ENCODE measurements at places on chromosomes 13 and 19.

GRCh38 chr13:34128661-34129060 lies 310.7 kb downstream of the RFC3 start:
- no peak for DNase-seq

- no peak for DNase-seq
Observed at GRCh38 chr13:104289400-104289799, 1223.2 kb upstream of the SLC10A2 start.

- DNase-seq = no peak
Observed at GRCh38 chr13:55583953-55584593, 1556.6 kb upstream of the PRR20A start.

GRCh38 chr13:97660594-97661260 lies 226.8 kb downstream of the RAP2A start:
- DNase-seq = no peak

- DNase-seq = no peak
Observed at GRCh38 chr19:15479391-15480345, at the start of gene PGLYRP2. Gene PGLYRP2, minus strand, starts transcription at chr19:15479501. Its CDS starts 130 bp downstream, at chr19:15479371.

- no peak for DNase-seq
Observed at GRCh38 chr13:112748947-112749735, 59.3 kb downstream of the ATP11A start.

DNA sequence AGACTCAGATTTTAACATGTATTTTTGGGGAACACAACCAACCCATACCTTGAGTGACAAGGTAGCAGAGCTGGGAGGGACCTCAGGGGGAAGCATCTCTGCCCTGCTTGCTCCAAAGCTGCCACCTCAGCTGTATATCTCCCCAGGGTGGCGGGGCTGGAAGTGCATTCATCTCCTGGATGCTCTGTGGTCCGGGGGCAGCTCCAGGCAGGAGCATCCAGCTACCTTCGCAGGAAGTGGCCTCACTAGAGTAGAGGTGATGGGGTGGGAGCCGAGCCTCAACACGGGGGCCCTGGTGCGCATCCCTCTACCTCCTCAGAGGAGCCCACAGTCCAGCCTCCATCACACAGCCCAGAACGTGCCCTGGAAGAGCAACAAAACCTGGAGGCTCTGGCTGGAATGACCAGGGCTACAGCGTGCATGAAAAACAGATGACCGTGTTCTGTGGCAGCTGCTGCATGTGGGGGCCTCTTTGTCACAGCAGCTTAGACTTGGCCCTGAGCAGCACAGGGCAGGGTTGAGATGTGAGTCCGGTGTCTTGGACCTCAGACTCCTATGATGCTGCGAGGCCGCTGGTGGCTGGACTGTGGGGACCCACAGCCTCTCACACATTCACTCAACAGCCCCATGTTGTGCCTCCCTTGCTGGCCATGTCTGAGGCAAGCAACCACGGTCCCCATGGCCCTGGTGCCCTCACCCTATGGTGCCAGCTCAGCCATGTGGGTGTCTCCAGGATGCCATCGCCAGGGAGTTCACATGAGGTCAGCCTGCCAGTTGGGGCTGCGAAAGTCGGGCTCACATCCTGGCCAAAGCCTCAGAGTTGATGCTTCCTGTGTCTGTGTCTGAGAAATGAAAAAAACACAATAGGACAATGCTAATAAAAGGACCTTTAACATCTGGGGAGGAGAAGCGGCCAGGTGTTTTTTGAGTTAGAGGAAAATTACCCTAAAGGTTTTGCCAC lies 17.1 kb upstream of the GAS6 start:
- no peak for DNase-seq

DNA sequence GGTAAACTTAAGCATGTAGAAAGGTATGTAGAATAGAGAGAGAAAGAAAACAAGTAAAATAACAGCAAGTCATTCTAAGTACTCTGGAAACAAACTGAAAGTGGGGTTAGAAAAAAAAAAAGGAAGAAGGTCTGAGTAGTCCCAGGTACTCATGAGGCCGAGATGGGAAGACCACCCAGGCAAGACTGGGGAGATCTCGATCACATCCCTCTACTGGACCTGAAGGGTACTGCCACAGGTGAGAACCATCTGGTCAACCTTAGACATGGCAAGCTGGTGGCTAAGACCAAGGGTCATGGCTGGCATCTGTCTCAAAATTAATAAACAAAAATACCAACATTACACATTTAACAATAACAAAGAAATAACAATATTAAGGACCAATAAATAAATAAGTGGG lies 36.3 kb upstream of the ZNF724 start:
- DNase-seq = no peak

- no peak for DNase-seq
Observed at GRCh38 chr13:66501181-66501580, 729.0 kb downstream of the PCDH9 start.

DNA sequence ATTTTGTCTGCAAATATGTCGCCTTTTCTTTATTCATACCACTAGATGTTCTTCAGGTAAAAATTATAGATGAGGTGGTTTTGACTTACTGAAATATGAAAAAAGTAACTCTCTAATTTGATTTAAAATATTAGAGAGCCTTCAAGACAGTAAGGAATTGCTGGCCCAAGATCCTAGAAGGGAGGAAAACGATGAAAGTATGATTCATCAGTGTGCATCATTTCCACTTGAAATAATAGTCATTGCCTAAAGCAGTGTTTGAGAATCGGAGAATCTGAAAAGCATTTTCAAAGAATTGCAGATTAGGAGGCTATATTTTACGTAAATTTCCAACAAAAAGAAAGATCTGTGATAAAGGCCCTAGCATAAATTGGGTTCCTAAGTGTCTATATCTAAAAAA lies 1707.9 kb upstream of the PRR20A start:
- DNase-seq = no peak

GRCh38 chr19:15285896-15286591 lies 46.3 kb downstream of the BRD4 start:
- no peak for DNase-seq

DNA sequence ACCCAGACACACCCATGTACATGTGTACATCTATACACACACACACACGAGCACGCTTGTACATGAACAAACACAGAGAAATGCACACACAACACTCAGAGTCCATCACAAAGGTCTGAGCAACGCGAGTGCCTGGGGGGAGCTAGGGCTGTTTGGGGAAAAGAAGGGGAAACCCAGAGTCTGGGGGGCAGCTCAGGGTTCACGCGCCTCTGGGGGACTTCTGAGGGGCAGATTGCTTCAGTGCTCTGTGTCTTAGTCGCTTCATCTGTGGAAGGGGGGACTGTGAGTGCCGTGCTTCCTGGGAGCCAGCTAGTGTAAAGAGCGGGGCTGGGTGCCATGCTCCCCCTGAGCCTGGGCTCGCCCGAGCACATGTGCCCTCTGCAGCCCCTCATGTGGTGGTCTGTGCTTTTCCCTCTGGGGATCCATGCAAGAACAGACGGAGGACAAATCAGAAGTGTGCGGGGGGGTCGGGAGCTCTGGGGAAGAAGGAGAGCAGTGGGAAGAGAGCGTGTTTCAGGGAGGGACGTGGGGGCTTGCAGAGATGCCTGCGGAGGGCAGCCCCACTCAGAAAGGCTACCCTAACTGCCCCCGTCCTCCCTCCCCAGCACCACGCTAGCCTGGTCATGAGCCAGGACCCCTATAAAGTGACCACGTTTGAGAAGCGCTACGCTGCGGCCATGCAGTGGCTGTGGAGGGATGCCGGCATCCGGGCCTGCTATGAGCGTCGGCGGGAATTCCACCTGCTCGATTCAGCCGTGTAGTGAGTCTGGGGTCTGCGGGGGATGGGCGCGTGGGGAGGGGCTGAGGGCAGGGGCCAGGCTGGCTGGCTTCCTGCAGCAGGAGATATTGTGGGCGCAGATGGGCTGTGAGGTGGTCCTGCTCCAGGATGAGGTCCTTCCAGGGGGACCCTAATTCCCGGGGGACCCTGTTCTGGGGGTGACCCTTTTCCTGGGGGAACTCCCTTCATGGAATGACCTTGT lies 14.0 kb downstream of the GNA15 start:
- DNase-seq = no peak

DNA sequence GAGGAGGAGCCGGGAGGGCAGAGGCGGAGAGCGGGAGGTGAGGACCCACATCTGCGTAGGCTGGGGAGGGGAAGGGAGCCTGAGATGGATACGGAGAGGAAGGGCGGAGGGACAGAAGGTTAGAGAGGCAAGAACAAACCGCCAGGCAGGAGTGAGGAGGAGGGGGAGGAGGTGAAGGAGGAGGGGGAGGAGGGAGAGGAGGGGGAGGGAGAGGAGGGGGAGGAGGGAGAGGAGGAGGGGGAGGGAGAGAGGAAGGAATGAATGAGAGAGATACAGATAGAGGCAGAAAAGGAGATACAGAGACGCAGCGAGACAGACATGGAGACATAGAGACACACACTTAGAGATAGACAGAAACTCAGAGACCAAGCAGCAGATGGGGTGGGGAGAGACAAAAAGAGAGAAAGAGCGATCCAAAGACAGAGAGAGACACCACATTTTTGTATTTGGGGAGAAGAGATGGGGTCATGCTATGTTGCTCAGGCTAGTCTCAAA lies 782 bp upstream of the CA11 start:
- no peak for DNase-seq

DNA sequence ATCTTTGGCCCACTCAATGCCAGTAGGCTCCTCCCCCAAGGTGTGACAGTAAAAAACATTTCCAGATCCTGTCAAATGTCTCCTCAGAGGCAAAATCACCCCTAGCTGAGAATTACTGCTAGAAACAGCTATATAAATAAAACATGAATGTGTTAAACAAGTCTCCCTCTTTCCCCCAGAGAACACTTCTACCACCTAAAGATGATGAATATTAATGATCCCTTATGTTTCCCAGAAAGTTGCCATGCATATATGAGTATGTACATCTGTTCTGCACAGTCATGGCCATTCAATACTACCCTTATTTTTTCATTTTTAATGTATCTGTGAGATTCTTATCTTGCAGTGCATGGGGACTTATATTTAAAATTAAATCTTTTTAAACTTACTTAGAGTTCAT lies 230.0 kb downstream of the SHISA2 start:
- DNase-seq = peak; percentile 62

- DNase-seq = no peak
Observed at GRCh38 chr19:42024622-42025111, 30.6 kb upstream of the ATP1A3 start.

GRCh38 chr13:99237981-99238662 lies 20.1 kb downstream of the GPR18 start:
- no peak for DNase-seq

GRCh38 chr19:31674503-31675192 lies 325.4 kb upstream of the TSHZ3 start:
- no peak for DNase-seq

DNA sequence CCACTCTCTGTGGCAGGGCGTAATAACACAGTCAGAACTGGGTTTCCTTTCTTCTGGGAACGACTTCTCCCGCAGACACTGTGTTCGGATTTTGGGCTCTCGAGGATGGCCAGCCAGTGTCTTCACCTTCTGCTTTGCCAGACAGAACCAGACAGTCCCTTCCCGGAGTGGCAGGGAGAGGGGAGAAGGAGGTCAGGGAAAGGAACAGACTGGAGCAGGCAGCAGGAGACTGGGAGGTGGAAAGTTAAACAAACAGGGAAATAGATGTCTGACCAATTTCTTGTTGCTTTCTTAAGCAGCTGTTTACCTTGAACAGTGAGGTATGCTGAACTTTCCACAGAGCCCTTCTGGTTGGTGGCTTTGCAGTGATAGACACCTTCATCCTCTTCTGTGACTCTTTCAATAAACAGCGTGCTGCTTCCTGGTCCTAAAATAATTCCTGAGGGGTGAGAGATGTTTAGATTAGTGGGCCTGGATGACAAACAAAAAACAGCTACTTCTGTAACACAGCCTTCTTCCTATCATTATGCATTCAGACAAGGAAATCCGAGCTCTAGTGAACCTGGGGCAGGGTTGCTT lies 137.6 kb downstream of the FLT1 start:
- no peak for DNase-seq

DNA sequence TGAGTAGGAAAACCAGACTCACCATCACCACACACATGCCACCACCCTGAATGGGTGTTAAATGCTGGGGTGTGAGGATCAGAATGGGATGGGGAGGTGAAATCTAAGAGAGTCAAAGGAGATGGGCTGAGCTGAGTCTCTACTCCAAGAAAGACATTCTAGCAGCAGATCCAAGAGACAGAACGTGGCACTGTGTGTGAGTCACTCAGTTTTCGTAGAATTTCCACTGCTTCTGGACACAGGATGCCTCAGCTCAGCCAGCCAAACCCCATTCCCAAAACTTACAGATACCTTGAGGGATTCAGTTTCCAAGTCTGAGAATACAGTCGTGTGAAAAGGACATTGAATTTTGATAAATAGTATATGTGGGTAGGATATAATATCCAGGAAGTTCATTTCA lies 7.3 kb upstream of the CYP2A7 start:
- DNase-seq = no peak

DNA sequence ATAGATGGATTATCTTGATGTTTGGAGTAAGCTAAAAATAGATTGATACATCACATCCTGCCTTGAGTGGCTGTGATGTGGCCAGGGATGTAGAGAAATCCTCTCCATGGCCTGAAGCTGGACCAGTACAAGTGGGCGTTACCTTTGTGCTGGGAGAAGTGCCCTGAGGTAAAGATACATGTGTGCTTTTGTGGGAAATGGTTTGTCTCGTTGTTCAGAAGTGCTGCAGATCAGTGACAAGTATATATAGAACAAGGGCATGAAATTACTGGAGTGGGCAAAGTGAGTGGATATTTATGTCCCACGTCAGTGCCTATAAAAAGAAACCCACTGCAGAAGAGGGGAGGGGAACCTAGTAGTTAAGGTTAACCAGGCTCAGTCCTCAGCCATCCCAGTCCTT lies 12.2 kb upstream of the ZNF304 start:
- DNase-seq = no peak

GRCh38 chr13:101455863-101456262 lies 3.4 kb downstream of the ITGBL1 start:
- no peak for DNase-seq

GRCh38 chr19:41264581-41265394 lies 616 bp downstream of the HNRNPUL1 start:
- no peak for DNase-seq

- no peak for DNase-seq
Observed at GRCh38 chr19:58123354-58123753, 25.3 kb upstream of the ZSCAN18 start.

- DNase-seq = peak; percentile 97
Observed at GRCh38 chr19:13952154-13952930, at the start of gene DCAF15. Gene DCAF15, plus strand, starts transcription at chr19:13952509. Its CDS starts 4 bp downstream, at chr19:13952513.

GRCh38 chr13:22757530-22758120 lies 423.2 kb upstream of the SGCG start:
- DNase-seq = no peak

- DNase-seq = no peak
Observed at GRCh38 chr19:3753631-3754410, 7.7 kb downstream of the APBA3 start.

- no peak for DNase-seq
Observed at GRCh38 chr19:31503211-31503610, 154.0 kb upstream of the TSHZ3 start.
